NCI-H187 (cell line): ENCODE measurements at places on chromosomes 11 and 22.

- DNase-seq, result no peak
Measured at GRCh38 chr22:30235687-30236170, 10.8 kb downstream of the LIF start.

- DNase-seq, result no peak
Measured at GRCh38 chr11:113376156-113376555, 11.4 kb upstream of the ANKK1 start.

DNA sequence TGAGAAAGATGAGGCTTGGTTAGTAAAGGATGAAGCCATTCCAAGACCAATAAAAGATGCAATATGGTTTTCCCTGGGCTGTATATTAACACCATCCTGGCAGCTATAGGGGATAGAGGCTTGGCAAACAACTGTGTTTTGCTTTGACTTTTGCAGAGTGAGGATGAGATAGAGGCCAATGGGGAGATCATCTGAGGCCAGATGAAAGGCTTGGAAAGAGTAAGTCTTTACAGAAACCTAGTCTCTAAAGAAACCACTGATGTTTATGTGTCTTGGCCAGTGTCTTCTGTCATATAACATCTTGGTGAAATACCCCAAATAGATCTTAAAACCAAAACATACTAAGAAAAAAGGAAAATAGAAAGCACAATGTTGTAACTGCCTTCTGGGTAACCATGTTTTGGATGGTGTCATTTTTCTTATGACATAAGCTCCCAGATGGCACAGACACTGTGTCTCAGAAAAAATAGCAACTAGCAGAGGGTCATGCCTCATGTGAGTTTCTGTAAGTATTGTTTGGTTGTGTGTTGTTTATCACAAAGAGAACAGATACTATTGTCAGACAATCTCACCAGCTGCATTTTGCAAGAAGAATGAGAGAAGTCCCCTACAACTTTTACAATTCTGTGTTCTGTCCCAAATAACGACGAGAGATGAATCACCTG, 305.4 kb downstream of the ST3GAL4 start:
- DNase-seq, result no peak

GRCh38 chr11:47495011-47495855, 46.3 kb upstream of the RAPSN start:
- no peak for DNase-seq

DNA sequence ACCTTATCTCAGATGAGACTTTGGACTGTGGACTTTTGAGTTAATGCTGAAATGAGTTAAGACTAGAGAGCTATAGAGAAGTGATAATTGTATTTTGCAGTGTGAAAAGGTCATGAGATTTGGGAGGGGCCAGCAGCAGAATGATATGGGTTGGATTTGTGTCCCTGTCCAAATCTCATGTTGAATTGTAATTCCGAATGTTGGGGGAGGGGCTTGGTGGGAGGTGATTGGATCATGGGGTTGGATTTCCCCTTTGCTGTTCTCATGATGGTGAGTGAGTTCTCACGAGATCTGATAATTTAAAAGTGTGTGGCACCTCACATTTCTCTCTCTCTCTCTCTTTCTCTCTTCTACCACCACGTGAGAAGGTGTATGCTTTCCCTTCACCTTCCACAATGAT, 777.8 kb upstream of the LUZP2 start:
- DNase-seq, result no peak

DNA sequence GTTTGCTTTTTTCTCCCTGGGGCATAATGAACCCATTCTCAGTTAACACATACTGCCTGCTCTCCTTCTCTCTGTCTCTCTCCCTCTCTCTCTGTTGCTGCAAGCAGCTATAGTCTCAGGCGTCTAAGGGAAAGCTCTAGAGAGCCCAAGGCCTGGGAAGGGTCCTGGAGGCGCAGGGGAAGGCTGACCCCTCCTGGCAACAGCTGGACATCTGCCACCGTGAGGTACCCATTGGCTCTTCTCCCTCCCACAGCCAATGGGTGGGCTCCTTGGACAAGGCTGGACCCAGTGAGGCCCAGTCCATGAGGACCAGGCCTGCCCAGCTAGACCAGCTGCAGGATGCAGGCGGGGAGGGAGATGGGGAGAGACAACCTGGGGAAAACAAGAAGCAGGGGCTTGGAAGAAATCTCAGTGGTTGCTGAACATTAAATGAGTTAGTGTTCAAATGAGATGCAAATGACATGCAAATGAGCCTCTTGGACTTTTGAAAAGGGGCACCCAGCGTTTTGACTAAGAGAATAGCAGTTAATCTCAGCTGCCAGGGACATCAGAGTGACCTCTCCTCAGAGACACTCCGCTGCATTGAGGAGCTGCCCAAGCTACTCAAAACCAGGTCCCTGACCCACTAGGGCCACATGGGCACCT, 349.7 kb downstream of the BUD13 start:
- no peak for DNase-seq

DNA sequence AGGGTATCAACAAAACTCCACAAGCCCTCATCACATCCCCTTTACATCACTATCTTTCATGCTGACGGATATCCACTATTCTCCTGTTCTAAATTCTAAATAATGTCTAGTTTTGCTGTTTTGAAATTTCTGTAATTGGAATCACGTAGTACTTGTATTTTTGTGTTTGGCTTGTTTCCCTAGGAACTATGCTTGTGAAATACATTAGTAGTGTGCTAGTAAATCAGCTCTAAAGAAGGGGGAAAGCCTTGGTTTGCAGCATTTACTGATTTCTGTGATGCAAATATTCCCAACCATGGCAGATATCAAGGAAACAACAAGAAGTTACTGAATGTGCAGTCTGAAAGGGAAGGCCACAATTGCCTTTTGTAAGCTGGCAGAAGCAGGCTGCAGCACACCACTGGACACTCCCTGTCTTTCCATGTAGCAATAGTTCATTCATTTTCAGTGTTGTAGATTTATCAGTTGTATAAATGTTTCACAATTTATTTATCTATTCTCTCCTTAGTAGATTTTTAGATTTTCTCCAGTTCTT, 4.7 kb upstream of the FOLH1 start:
- no peak for DNase-seq

- DNase-seq, result no peak
Measured at GRCh38 chr22:42780070-42780540, 59.4 kb upstream of the A4GALT start.

DNA sequence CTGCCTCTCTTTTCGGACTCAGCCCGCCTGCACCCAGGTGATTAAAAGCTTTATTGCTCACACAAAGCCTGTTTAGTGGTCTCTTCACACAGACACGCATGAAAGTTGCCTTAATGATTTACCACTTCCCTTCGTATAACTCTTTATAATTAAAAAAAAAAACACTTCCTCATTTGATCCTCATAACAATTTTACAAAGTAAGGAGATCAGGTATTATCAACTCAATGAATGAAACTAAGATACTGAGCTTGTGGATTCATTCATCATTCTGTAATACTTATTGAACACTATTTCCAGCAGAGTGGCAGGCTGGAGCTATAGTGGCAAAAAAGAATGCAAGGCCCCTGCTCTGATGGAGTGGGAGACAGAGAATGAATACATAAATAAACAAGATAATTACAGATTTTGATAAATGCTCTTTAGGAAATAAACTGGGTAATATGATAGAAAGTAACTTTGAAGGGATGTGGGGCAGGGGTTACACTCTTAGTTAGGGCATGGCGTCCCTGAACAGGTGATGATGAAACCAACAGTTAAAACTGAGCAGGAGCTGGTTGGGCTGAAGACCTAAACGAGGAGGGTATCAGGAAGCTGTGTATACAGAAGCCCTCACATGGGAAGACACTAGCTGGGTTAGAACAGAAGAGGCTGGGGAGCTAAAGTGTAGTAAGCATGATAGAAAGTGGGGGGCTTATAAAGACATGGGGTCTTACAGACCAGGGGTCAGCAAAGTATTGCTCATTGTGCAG, 5.4 kb upstream of the CRTAM start:
- no peak for DNase-seq

- peak; percentile 88 for DNase-seq
Measured at GRCh38 chr11:22432291-22433093, 94.3 kb downstream of the SLC17A6 start.

DNA sequence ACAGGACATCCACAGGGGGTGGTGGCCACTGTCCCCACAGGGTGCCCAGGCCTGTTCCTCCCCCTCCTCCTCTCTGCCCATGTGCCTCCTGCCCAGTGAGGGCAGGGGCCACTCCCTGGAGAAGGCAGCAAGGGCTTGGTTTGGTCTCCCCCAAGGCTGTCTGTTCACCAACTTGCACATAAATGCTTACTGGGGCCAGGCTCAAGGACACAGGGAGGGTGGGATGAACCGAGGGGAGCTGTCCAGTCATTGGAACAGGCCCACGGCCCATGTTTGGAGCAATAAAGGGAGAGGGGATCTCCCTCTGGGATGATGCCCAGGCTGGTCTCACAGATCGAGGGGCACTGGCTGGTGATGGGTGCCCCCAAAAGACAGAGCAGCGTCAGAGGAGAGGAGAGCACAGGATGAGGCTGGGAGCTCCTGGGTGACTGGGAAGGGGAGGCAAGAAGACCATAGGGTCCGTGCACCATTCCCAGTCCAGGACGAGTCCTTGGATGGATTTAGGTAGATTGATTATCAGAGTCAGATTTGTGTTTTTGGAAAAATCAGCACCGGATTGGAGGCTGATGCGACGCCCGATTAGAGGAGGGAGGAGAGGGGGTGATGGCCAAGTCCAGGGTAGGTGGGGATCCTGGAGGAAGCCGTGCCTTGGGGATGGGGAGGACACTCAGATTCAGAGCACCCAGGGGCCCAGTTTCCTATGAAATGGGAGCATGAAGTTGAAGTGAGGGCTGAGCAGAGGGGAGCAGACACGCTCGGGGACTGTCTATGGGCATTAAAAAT, 1.1 kb downstream of the IGLL5 start:
- DNase-seq, result no peak

- DNase-seq, result no peak
Measured at GRCh38 chr11:9615031-9615451, 41.6 kb downstream of the WEE1 start.

DNA sequence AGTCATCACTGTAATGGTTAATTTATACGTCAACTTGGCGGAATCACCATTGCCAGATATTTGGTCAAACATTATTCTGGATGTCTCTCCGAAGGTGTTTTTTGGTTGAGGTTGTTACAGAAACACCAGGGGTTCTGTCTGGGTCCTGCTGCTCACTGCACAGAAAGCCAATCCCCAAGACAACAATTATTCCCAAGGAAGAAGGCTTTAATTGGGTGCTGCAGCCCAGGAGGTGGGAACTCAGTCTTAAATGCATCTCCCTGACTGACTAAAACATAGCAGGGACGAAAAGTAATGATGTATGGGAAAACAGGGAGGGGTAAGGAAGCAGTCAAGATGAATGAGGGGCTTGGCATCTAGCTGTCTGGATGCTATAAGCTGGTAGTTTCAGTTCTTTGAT, 331.3 kb downstream of the TBC1D22A start:
- DNase-seq, result no peak

GRCh38 chr11:108614086-108614485, 20.5 kb upstream of the EXPH5 start:
- DNase-seq, result no peak

DNA sequence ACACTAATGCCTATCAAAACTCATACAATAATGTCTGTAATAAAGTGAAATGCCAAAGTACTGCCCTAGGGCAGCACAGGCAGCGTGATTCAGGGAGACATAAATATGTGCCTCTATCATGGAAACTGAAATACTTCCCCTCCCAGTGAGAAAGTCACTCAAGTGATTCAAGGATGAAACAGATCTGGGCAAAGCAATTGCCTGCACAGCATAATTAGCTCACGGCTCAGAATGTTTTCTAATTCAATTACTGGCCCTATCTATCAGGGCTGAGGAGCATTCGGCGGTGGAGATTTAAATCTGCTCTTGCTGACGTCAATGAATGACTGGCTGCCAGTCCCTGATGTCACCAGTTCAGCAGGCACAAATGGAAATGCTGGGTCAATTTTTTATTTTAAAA, 27.7 kb upstream of the PPP2R1B start:
- DNase-seq, result no peak

DNA sequence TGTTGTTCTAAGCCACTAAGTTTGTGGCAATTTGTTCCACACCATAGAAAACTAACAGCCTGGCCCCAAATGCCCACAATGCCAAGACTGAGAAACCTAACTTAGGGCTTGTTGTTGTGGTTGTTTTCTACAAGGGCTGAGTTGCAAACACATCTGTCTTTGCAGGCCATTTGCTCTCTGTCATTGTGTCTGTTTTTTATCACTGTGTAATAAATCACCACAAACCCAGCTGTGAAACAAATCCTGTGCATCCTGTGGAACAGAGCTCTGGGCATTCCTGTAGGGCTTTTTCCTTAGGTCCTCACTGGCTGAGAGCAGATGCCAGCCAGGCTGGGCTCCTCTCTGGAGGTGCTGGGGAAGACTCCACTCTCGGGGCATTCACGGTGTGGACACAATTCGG, 15.7 kb upstream of the SYT8 start:
- DNase-seq, result no peak

DNA sequence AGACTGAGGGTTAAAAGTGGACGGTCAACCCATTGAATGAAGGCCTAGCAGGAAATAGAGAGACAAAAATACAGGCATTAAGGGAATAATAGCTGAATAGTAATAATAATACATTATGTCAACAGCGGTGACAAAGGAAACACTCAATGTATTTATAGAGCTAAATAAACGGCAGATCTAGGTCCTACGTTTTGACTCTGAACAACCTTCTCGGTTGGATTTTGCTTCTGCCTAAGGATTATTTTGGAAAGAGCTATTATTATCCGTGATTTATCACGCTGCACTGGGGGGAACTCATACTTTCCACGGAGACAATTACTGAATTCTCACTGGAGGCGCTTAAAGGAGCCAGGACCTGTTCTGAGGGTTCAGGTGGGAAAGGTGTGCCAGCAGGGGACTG, 118.2 kb upstream of the KIRREL3 start:
- DNase-seq, result no peak

DNA sequence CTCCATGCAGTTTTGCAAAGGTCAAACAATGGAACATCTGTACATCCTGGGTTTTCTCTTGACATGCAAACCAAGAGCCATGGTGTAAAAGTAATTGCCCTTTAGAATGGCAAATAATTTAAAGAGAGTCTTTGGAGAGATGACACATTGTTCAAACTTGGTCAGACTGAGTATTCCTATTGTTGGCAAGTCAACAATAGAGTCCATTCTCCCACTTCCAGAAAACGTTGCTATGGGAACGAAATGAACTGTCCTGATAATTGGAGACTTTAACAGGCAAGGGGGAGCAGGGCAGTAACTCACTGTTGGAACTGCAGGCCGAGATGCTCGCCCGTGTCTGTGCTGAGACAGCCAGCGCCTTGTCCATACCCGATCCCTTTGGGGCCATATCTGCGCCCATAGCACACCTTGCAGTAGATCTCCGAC, 13.9 kb downstream of the CSRP3 start:
- no peak for DNase-seq
